ENCODE measurements at places on chromosomes 4 and X.

GRCh38 chrX:41971346-41971745 lies 48.0 kb upstream of the CASK start:
- no peak for DNase-seq

GRCh38 chr4:150366487-150366999 lies 215.4 kb upstream of the MAB21L2 start:
- DNase-seq, result no peak

GRCh38 chrX:115494161-115494560 lies 66.8 kb upstream of the PLS3 start:
- DNase-seq, result no peak

GRCh38 chr4:187178587-187178986 lies 454.9 kb upstream of the FAT1 start:
- DNase-seq, result no peak

- DNase-seq, result peak; percentile 81
These were observed 726 bp upstream of the KANTR start for GRCh38 chrX:53093177-53093655.
